ENCODE measurements at places on chromosomes 7 and 10.

- DNase-seq, result no peak
These were observed 161.4 kb upstream of the EEPD1 start for GRCh38 chr7:35991511-35992232.

DNA sequence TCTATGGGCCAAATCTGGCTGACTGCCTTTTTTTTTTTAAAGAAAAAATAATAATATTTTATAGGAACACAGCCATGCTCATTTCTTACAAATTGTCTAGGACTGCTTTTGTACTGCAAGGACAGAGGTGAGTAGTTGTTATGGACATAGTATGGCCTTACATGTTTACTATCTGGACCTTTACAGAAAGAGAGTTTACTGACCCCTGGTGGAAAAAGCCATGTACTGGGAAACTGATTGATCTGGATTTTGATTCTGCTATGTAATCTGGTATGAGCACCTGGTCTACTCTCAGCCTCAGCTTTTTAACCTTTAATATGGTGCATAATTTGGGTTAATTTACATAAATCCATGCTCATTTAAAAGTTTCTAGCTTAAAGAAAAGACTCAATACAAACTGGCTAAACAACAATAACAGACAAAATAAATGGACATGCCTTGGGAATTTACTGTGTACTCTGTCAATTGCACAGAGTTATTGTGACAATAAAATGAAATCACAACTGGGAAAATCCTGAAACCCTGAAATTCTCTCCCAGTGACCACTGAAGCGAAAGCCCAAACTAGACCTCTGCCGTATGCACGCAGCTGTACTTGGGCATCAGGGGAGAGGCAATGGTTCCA, 260.7 kb downstream of the BMPER start:
- no peak for DNase-seq

GRCh38 chr10:130041451-130042371, 68.9 kb downstream of the C10orf143 start:
- DNase-seq, result peak; percentile 31

GRCh38 chr7:95772771-95773581, 622 bp downstream of the DYNC1I1 start:
- DNase-seq, result no peak

- DNase-seq, result no peak
These were observed 23.7 kb downstream of the KCNH2 start for GRCh38 chr7:150954201-150954985.

- no peak for DNase-seq
These were observed 48.4 kb downstream of the TES start for GRCh38 chr7:116258734-116259133.

GRCh38 chr7:23628370-23628769, 31.2 kb downstream of the CCDC126 start:
- no peak for DNase-seq

DNA sequence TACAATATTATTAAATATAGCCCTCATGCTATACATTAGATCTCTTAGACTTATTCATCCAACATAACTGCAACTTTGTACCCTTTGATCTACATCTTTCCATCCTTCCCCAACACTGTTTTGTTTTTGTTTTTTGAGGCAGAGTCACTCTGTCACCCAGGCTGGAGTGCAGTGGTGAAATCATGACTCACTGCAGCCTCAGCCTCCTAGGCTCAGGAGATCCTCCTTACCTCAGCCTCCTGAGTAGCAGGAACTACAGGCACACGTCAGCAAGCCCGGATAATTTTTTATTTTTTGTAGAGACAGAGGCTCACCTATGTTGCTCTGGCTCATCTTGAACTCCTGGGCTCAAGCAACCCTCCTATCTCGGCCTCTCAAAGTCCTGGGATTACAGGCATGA, 53.3 kb downstream of the NT5C2 start:
- no peak for DNase-seq

- DNase-seq, result no peak
These were observed 68.9 kb upstream of the CARD11 start for GRCh38 chr7:3112479-3113134.

- no peak for DNase-seq
These were observed 164.6 kb downstream of the ADARB2 start for GRCh38 chr10:1572519-1573333.

- DNase-seq, result no peak
These were observed 91.2 kb downstream of the SPAG6 start for GRCh38 chr10:22436526-22436892.

DNA sequence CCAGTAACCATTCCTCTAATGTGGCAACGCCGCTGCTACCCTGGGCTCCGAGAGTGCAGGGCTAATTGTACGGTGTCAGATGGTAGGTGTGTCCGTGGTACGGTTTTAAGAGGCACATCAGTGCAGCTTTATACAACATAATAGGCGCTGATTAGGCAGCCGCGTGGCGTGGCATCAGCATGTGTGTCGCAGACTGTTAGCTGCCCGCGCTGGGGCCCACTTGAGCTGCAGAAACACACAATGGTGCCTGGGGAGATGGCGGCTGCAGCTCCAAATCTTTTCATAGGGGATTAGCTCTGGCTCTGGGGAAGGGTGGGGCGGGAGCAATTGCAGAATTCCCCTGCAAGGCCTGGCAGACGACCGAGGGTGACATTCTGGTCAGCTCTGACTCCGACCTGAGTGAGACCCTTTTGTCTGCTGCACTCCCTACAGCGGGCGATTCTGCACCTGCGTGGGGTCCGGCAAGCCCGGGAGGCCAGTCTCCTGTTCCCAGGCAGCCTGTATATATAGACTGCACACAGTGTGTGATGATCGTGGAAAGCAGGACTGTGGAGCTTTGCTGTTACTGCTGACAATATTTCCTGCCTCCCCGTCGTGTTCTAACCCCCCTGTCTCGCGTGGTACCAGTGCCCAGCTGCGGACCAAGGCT, 722.7 kb upstream of the CELF2 start:
- DNase-seq, result no peak

- DNase-seq, result peak; percentile 76
These were observed 26.0 kb downstream of the LEP start for GRCh38 chr7:128266883-128267594.

- DNase-seq, result no peak
These were observed 41.3 kb upstream of the AOAH start for GRCh38 chr7:36765605-36766004.

- DNase-seq, result no peak
These were observed 322.4 kb downstream of the HGF start for GRCh38 chr7:81447351-81447952.

- no peak for DNase-seq
These were observed 3.7 kb upstream of the SLC16A9 start for GRCh38 chr10:59713196-59713821.

- DNase-seq, result no peak
These were observed 503.0 kb downstream of the KIF20B start for GRCh38 chr10:90204131-90204955.

- DNase-seq, result no peak
These were observed 160.9 kb downstream of the REEP3 start for GRCh38 chr10:63681993-63682697.
